Liver (tissue), 10 donors: ENCODE measurements at places on chromosomes 16 and 17. TPM values are rescaled to one million over a fixed set of nuclear protein-coding genes. Genes with fewer than 3 reads are reported as not detected.

Gene SPN
- 0.92 TPM for total RNA-seq

DNA sequence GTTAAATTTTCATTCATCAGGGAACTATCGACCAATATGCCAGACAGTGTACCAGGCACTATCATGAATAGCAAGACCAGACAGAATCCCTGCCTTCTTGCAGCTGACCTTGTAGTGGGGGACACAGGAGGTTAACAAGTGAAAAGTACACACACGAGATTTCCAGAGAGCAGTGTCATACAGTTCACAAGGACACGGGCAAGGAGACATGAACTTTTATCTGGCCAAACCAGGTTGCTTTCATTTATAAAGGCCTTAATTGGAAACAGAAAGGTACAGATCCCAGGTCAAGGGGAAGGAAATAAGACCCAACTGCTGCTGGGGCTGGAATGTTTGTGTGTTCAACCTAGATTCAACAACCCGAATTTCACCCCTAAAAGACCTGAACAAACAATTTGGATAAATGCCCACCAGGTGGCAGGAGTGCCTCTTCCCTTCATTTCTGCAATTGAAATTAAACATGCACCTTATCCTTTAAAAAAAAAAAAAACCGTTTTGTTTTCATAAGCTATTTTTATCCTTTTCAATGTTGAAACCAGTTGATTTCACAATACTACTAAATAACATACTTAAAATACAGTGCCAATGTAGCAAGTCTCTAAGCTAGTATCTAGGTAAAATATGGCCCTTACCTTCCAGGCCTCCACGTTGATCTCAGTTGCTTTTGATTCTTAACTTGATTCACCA, 65.9 kb downstream of the EMP2 start:
- DNase-seq, result peak; percentile 44

- no peak for DNase-seq
Observed at GRCh38 chr17:29835435-29836351, 94.3 kb downstream of the SSH2 start.

DNA sequence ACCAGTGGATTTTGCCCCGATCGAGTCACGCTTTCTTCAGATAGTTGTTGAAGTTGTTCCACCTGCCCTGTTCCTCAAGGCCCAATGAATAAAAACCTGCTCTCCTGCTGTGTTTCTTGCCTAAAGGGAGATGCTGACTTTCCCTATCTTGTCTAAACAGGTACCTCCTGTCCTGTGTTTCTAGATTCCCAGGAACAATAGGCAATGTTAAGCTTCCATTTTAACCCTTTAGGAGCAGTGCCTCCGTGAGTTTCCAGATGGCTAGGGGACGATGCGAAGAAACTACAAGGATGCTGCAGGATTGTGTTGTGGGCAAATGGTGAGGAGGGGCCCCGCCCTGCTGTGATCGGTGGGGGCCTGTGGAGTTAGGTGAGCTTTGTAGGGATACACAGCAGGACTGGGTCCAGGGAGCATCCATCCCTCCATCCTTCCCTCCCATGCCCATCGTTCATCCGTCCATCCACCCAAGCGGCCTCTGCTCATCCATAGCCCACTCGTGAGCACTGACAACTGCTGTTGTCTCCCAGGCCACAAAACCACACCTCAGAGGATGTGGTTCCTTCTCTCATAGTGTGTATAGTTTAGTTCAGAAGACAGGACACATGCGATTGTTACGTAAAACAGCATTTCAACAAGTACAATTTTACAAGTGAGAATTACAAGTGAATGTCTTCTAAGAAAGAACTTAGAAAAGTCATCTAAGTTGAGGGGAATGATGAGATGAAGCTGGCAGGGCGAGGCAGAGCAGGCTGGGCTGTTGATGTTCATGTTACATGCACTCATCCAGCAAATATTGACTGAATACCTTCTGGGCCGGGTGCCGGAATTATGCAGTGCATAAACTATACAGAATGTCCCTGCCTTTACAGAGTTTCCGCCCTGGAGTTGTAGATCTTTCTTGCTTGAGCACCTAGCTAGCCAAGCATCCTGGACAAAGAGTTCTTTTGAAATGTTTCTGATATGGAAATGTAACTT, 5.2 kb downstream of the ARSG start:
- DNase-seq, result no peak

- DNase-seq, result peak; percentile 33
Observed at GRCh38 chr17:83143817-83144231, 64.4 kb downstream of the METRNL start.

DNA sequence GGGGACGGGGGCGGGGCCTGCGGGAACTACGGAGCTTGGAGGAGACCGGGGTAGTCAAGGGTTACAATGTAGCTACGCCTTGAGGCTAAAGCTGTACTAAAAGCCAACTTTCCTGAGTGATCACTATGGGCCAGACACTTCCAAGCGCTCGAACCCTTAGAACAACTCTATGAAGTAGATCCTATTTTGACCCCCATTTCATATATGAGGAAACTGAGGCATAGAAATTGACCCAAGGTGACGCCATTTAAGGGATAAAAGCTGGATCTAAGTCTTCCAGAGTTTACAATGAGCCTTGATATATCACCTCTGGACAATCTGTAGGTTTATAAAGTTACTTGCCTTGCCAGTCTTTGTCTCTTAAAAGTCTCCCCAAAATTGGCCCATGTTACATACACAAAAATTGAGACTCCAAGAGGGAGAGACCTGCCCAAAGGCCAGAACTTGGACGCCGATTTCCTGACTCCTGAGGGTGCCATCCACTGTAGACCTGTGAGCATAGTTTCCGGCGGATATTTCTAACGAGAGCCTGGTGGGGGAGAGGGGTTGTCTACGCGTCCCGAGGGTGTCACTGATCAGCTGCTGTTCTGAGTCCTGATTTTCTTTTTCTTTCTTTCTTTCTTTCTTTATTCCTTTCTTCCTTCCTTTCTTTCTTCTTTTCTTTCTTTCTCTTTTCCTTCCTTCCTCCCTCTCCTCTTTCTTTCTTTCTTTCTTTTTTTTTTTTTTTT, 555 bp upstream of the NCBP3 start:
- DNase-seq, result no peak

GRCh38 chr17:33375103-33375502, 82.0 kb upstream of the ASIC2 start:
- DNase-seq, result no peak

DNA sequence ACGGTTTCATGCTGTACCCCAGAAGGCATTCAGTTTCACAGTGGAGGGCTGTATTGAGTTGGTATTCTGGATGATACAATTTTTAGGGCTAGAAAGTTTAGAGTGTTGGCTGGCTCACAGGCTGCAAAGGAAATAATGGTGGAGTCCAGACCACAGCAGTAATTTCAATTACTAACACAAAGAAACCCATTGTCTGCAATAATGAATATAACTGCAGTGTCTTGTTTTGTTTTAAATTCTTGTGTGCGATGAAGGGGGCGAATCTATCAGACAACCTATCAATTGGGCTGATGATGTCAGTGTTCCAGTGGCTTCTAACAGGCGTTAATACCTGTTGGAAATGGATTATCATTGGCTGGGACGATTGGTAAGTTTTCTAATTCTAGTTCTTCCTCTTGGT, 1.5 kb downstream of the SP2 start:
- no peak for DNase-seq

Gene RSL1D1
- total RNA-seq, result 59.7 TPM

Gene TP53TG3F
- total RNA-seq, result not detected

DNA sequence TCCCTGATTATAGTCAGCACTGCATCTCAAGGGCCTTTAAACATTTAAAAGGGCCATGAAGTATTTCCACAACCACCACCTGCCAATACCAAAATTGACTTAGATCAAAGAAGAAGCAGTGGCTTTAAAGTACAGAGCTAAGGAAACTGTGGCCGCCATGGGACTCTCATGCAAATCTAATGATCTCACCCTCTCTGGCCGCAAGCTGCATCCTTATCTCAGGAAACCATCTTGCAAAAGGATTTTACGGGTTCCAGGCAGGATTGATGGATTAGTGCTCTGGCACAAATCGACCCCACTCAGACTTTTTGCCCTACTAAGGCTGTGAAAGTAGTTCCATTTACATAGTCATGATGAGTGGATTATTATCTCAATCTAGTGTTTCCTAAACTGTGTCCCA, 22.6 kb downstream of the CDRT4 start:
- DNase-seq, result no peak

Gene CDH8
- total RNA-seq, result not detected

Gene SDR42E2
- not detected for total RNA-seq

Gene DHRS7C
- 0.28 TPM for total RNA-seq

Gene RND2
- total RNA-seq, result 1.9 TPM

GRCh38 chr16:54936201-54936978, 5.7 kb downstream of the IRX5 start:
- no peak for DNase-seq

- DNase-seq, result no peak
Observed at GRCh38 chr16:24191876-24192402, 64.2 kb upstream of the CACNG3 start.

DNA sequence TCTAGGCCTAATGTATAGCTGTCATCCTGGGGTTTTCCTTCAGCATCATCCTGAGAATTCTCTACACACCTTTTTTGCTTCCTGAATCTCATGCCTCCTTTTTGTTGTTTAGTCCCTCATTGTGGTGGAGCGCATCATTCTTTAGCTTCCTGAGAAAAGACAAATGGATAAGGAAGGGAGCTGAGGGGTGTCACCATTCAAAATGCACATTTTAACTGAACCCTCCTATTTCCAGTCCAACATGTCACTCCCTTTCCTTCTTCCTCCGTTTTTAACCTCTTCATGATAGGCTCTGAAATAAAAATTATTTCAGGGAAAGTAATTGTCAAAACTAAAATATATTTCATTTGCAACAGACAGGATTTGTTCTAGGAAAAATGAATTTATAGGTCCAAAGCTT, 39.7 kb upstream of the GNAO1 start:
- DNase-seq, result no peak

GRCh38 chr17:8189711-8190477, at the start of gene BORCS6:
Gene BORCS6 (minus strand): TSS chr17:8190180. CDS start chr17:8190140, 40 bp downstream.
- DNase-seq, result peak; percentile 92

- no peak for DNase-seq
Observed at GRCh38 chr17:47973541-47973940, 2.6 kb downstream of the CDK5RAP3 start.

Gene TMIGD1
- not detected for total RNA-seq

Gene DNASE1
- total RNA-seq, result 11.6 TPM

- DNase-seq, result no peak
Observed at GRCh38 chr16:55115506-55115905, 184.8 kb downstream of the IRX5 start.

Gene NF1
- total RNA-seq, result 18.5 TPM

- DNase-seq, result no peak
Observed at GRCh38 chr17:27755706-27756466, 44.4 kb downstream of the NOS2 start.

GRCh38 chr17:7897773-7898172, 9.2 kb downstream of the CHD3 start:
- DNase-seq, result no peak

Gene FMNL1
- total RNA-seq, result 7.0 TPM

DNA sequence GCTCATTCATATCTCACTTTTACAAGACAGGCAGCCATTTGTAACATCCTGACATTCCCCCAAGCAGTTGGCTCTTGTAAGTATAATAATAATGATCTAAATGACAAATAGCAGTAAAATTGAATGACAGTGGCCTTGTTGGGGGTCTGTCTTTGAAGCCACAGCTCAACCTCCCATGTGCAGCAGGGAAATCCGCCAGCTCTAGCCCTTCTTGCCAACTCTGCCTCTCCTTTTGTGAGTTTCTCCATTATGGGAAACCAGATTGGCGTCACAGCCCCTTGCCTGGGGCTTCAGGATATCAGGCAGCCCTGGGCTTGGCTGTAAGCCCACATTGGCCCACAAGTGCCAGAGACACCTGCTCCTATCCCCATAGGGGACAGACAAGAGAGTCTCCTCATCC, 70.4 kb upstream of the CACNG5 start:
- no peak for DNase-seq

DNA sequence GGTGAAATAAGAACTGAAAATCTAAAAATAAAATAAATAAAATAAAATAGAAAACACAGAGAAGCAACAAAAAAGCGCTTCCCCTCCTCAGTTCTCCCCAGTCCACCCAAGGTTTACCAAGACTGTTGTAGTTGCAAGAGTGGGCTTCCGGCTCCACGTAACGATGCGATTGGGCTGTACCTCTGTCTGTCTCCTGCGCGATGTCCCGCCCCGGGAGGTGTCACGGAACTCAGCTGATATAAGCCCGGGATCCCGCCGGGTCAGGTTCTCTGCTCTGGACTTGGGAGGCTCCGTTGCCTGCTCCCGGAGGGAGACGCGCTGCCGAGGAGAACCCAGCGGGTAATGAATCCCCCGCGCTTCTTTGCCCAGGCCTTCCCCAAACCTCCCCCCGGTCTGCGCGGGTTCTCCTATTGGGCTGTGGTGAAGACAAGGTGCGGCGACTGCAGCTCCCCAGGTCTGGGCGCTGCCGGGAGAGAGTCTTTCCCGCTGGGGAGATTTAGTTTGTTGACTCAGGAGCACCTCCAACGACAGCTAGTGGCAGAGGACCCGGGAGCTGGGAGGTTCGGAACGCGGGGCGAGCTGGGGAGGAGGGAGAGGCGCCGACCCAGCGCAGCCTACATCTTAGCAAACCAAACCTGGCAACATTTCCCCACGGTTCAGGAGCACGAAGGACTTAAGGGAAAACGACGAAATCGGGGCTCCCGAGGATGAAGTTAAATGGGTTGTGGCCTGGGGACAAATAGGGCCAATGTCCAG, at the start of gene SLFN5:
TSS of gene SLFN5 (plus strand) at position 268 of the 756 bp plus-strand sequence. CDS start 15,619 bp downstream, outside the sequence.
- peak; percentile 89 for DNase-seq

- no peak for DNase-seq
Observed at GRCh38 chr16:88871349-88871702, 4.9 kb upstream of the PABPN1L start.

DNA sequence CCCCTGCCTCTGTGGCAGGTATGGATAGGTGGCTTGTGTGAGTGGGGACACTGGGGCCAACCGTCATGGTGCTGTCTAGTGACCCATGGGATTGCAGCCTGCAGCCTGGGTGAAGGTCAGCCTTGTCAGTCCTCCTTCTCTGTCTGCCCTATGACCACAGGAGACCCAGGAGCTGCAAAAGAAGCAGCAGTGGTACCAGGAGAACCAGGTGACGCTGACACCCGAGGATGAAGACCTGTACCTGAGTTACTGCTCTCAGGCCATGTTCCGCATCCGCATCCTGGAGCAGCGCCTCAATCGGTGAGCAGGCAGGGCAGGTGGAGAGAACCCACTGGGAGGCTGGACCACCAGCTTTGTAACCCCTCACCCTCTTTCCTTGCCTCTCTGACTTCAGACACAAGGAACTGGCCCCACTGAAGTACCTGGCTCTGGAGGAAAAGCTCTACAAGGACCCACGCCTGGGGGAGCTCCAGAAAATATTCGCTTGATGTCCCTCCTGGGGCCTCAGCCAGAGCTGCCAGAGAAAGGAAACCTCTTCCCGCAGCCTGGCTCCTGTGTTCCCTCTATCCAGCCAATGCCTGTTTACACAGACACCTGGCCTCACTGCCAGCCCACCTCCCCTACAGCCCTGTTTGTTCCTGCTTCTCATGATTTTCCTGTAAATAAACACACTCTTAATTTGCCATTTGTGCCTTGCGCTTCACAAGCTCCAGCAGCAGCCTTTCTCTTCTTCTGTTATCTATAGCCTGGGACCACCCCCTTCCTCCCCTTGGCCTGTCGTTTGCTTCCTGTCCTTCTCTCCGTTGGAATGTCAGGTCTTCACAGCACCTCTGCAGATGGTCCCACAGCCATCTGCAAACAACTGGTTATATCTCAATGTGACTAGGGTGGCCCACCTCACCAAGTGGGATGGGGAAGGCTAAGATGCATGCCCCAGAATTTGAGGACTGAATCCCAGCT, 4.5 kb upstream of the KATNB1 start:
- DNase-seq, result no peak

Gene KRT222
- total RNA-seq, result 5.6 TPM

GRCh38 chr16:72388007-72388406, 216.1 kb upstream of the PMFBP1 start:
- no peak for DNase-seq
